ENCODE measurements at places on chromosomes 1 and 21.

GRCh38 chr1:109517337-109517736, 7.8 kb upstream of the AMIGO1 start:
- no peak overlapping the region for H3K27ac ChIP-seq
- no peak overlapping the region for H3K4me3 ChIP-seq
- no peak for DNase-seq
- no peaks in the 10 kb centered on the region for H3K36me3 ChIP-seq

DNA sequence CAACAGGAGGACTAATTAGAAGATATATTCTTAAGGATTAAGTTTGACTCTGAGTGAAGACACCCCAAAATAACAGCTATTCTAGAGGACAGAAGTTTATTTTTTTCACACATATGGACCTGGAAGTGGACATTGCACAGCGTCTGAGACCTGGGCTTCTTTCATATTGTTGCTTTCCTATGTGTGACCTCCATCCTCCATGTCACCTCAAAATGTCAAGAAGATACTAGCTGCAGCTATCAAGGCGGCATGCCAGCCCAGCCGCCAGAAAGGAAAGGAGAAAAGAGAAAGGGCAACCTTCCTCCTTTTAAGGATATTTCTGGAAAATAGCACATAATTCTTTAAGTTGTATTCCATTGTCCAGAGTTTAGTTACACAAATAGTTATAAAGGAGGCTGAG, 220.4 kb downstream of the PATJ start:
- H3K36me3 ChIP-seq, result no peaks in the 10 kb centered on the region
- H3K27ac ChIP-seq, result no peak overlapping the region
- DNase-seq, result no peak

DNA sequence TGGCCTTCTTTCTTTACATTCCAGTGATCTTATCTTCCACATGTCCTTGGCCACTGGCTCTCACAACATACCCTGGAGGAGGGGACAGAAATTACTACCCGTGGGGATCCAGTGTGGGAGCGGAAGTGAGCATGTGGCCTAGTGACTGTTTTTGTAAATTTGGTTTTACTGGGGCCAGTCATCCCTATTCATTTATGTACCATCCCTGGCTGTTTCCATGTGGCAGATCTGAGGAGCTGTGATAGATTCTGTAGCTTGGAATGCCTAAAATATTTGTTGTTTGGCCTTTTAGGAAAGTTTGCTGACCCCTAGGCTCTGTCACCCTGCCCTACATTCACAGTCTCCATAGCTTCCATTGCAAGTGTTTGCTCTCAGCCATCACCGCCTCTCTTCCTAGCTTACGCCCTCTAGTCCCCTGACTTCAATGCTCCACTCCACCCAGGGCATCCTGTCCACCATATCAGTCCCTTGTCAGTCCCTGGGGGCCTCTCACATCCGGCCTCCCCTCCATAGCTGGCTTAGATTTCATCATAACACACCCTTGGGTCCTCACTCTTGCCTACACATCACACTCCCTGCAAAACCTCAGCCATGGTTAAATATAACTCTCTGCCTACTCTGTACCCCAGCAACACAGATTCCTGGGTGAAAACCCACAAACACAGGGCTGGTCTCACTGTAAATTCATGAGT, 25.8 kb downstream of the DHCR24 start:
- no peak overlapping the region for H3K27ac ChIP-seq
- H3K27me3 ChIP-seq, result no peaks in the 10 kb centered on the region
- no peaks in the 10 kb centered on the region for H3K36me3 ChIP-seq
- H3K4me1 ChIP-seq, result no peaks in the 10 kb centered on the region
- no peak overlapping the region for H3K4me3 ChIP-seq

DNA sequence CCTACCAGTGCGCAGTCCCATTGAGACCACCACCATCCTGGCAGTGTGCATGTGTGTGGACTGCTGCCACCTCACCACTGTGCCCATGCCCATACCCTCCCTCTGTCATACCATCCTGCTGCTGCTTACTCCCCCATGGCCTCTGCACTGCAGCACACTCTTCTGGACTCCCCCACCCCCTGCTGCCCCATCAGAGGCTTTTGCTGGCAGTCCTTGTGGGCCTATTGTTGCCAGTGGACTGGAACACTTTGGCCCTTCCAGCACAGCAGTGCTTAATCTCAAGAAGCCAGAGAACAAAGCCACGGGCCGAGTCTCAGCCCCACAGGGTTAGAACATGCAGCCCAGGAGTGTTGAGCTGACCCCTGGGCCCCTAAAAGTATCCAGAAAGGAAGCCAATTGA, 41.9 kb upstream of the IVNS1ABP start:
- no peaks in the 10 kb centered on the region for H3K36me3 ChIP-seq
- H3K27ac ChIP-seq, result no peak overlapping the region
- DNase-seq, result no peak
- H3K4me1 ChIP-seq, result no peaks in the 10 kb centered on the region
- no peak overlapping the region for H3K4me3 ChIP-seq

GRCh38 chr1:230972855-230973271, 5.8 kb downstream of the TTC13 start:
- no peak overlapping the region for H3K4me3 ChIP-seq
- no peaks in the 10 kb centered on the region for H3K36me3 ChIP-seq
- no peaks in the 10 kb centered on the region for H3K27me3 ChIP-seq
- no peak for DNase-seq

GRCh38 chr1:27070390-27071048, 57.9 kb upstream of the TENT5B start:
- H3K27me3 ChIP-seq, result no peaks in the 10 kb centered on the region
- no peak for DNase-seq
- H3K4me3 ChIP-seq, result no peak overlapping the region
- peaks cover 9% of the 10 kb centered on the region for H3K4me1 ChIP-seq
- H3K36me3 ChIP-seq, result no peaks in the 10 kb centered on the region

GRCh38 chr1:222950892-222951291, 136.1 kb downstream of the DISP1 start:
- no peak overlapping the region for H3K4me3 ChIP-seq
- no peak for DNase-seq
- H3K27me3 ChIP-seq, result no peaks in the 10 kb centered on the region

DNA sequence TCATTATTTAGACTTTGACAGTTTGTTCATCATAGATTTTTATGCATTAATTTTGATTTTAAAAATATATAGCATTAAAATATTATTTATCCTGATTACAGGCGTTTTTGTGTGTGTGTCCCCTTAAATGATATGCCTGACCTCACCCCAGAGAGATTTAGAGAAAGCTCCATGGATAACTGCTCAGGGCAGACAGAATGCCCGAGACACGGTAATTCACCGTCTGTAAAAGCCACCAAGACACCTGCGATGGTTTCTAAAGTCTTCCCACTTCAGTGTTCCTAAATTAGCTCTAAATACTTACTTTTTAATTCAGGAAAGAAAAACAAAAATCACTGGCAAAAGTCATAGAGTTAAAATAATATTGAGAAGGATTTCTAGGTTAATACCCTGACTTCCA, 350.6 kb upstream of the RUNX1 start:
- no peak overlapping the region for H3K27ac ChIP-seq
- no peaks in the 10 kb centered on the region for H3K4me1 ChIP-seq

- H3K27me3 ChIP-seq, result no peaks in the 10 kb centered on the region
- no peaks in the 10 kb centered on the region for H3K4me1 ChIP-seq
- no peak overlapping the region for H3K4me3 ChIP-seq
- H3K36me3 ChIP-seq, result no peaks in the 10 kb centered on the region
These were observed 72.5 kb downstream of the NDUFS5 start for GRCh38 chr1:39098546-39099250.

GRCh38 chr1:25117233-25117823, 115.0 kb downstream of the SYF2 start:
- no peaks in the 10 kb centered on the region for H3K27me3 ChIP-seq
- DNase-seq, result no peak
- H3K27ac ChIP-seq, result no peak overlapping the region

DNA sequence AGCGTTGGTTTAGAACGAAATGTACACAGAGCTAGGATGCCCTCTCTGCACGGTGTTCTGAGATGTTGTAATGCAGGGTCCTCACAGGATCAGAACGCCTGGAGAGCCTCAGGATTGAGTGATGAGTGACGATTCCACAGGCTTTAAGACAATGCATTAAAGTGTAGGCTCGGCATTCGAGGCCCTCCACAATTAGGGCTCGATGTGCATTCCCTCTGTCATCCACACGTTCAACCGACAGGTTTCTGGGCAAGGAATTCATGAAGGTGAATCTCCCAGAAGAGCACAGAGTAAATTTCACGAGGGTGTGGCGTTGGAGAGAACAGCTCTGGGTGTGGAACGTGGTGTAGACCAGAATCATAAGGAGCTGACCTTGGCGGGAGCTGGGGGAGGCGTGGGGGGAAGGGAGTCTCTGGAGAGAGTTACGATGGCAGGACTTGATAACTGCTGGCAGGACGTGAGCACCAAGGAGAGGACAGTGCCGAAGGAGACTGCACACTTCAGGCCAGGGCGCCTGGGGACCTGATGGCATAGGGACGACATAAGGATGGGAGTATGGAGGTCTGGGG, 51.0 kb upstream of the EFHD2 start:
- DNase-seq, result no peak
- no peaks in the 10 kb centered on the region for H3K4me1 ChIP-seq
- H3K36me3 ChIP-seq, result no peaks in the 10 kb centered on the region
- H3K27ac ChIP-seq, result no peak overlapping the region
- no peak overlapping the region for H3K4me3 ChIP-seq

DNA sequence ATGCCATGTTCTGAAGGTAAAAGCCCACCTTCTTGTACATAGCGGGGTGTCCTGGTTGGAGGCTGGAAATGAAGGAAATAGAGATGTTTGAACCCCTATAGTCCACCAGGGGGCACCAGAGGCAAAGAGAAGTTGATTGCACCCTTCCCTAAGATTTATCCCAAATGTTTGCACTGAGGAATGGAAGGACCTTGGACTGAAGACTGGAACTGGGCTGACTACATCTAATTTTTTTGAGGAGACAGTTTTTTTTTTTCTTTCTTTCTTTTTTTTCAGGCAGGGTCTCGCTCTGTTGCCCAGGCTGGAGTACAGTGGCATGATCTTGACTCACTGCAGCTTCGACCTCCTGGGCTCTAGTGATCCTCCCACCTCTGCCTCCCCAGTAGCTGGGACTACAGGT, 55.3 kb upstream of the EIF4G3 start:
- no peak for DNase-seq
- no peak overlapping the region for H3K27ac ChIP-seq
- peaks cover 71% of the 10 kb centered on the region for H3K36me3 ChIP-seq
- H3K27me3 ChIP-seq, result no peaks in the 10 kb centered on the region
- H3K4me1 ChIP-seq, result no peaks in the 10 kb centered on the region

- H3K4me3 ChIP-seq, result no peak overlapping the region
- no peak overlapping the region for H3K27ac ChIP-seq
- H3K36me3 ChIP-seq, result no peaks in the 10 kb centered on the region
- no peaks in the 10 kb centered on the region for H3K4me1 ChIP-seq
- no peak for DNase-seq
- H3K27me3 ChIP-seq, result no peaks in the 10 kb centered on the region
These were observed 61.7 kb downstream of the FCRL5 start for GRCh38 chr1:157490467-157491165.

- H3K27ac ChIP-seq, result no peak overlapping the region
- H3K4me1 ChIP-seq, result no peaks in the 10 kb centered on the region
- no peak for DNase-seq
- H3K4me3 ChIP-seq, result no peak overlapping the region
- H3K36me3 ChIP-seq, result no peaks in the 10 kb centered on the region
- H3K27me3 ChIP-seq, result no peaks in the 10 kb centered on the region
These were observed 93.7 kb downstream of the AK5 start for GRCh38 chr1:77375541-77375940.

DNA sequence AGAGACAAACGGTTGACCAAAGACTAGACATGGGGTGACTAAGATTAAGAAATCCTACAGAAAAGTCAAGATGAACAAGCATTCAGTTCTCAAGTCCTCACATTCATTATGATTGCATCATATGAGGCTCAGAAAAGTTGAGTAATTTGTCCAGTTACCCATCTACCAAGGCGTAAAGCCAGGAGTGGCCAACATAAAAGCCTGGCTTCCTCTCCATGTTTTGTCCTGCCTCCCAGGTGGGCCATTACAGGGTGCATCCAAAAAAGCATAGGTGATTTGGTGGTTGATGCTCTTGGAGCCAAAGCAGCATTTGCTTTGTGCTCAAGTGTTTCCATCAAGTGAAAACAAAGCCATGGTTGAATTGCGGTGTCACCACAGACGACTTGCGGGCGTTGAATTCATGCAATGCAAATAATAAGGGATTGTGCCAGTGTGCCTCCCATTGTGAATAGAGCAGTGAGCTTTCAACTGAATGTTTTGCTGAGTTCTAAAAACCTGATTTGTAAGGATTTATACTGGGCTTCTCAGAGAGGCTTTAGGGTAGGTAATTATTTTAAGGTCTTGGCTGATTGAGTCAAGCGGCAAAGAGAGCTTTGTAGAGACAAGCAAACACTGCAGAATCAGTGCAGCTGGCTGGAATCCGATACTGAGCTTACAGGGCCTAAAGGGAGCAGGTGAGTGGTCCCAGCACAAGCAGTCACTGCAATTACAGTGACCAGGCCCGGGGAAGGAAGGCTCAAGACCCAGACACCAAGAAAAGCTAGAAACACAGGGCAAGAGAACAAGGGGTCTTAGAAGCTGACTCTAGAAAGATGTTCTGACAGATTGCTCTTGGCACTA, 54.1 kb downstream of the KCNJ15 start:
- peaks cover 15% of the 10 kb centered on the region for H3K4me1 ChIP-seq
- no peaks in the 10 kb centered on the region for H3K36me3 ChIP-seq

- no peak for DNase-seq
- H3K4me1 ChIP-seq, result peaks cover 22% of the 10 kb centered on the region
- H3K4me3 ChIP-seq, result no peak overlapping the region
- no peaks in the 10 kb centered on the region for H3K27me3 ChIP-seq
These were observed 6.2 kb downstream of the DHX9 start for GRCh38 chr1:182845379-182845778.

- H3K27me3 ChIP-seq, result no peaks in the 10 kb centered on the region
- no peaks in the 10 kb centered on the region for H3K36me3 ChIP-seq
- H3K27ac ChIP-seq, result peak overlapping the region; percentile 99
- peak overlapping the region; percentile 94 for H3K4me3 ChIP-seq
These were observed 1.6 kb downstream of the CDC42 start for GRCh38 chr1:22053861-22054770.

GRCh38 chr21:15567191-15567590, 162.6 kb upstream of the USP25 start:
- H3K4me1 ChIP-seq, result no peaks in the 10 kb centered on the region
- H3K27me3 ChIP-seq, result no peaks in the 10 kb centered on the region
- H3K4me3 ChIP-seq, result no peak overlapping the region

DNA sequence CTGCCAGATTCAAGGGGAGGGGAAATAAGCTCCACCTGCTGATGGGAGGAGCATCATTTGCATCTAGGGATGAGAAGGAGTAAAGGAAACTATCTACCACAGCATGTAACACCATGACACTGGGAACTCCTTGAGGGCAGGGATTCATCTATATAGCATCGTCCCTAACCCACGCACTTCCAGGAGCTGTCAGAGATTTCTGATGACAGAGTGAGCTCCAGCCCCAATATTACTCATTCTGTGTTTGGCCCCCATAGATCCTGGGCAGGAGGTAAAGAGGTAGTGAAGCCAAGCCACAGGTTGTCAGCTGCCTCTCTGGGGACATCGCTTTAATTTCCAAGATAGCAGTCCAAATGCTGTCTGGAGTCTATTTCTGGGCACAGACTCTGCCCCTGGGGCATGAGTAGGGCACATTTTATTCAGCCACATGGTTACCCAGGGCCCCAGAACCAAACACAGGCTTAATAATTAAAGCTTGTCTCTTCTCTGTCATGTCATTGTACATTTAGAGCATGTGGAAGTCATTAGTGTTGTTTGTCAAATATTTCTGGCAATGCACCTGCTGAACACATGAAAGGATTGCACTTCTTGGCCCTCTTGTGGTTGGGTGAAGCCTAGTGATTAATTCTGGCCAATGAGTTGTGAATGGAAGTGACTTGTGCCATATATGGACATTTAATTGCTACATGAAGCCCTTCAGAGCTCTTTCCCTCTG, 105.9 kb upstream of the POU3F1 start:
- no peak for DNase-seq
- H3K36me3 ChIP-seq, result no peaks in the 10 kb centered on the region
- no peaks in the 10 kb centered on the region for H3K27me3 ChIP-seq
- H3K4me1 ChIP-seq, result no peaks in the 10 kb centered on the region

Data from right atrium auricular region (tissue), 2 donors.